ENCODE measurements at places on chromosomes 5 and 9.

GRCh38 chr9:128007566-128008138, 26.9 kb upstream of the EEIG1 start:
- DNase-seq, result peak; percentile 97

GRCh38 chr5:81631621-81632020, 119.3 kb downstream of the SSBP2 start:
- DNase-seq, result no peak

DNA sequence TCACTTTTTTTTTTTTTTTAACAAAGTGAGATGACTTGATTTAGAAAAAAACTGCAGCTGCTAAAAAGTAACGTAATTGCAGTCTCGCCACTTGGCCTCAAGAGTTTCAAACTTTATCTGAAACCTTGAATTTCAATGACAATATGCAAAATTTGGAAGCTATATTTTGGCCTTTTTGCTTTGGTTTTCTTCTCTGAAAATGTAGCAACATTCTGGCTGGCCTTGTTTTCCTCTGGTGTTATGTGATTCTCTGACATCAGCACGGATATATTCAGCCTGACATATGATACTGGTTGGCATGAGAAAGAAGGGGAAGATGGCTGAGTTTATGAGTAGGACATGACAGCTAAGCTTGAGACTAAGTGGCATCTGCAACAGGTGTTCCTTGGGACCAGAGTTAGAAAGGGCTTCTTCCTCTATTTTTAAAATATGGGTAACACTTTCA, 136.5 kb downstream of the MEF2C start:
- DNase-seq, result no peak

GRCh38 chr9:133581011-133581410, 28.2 kb downstream of the FAM163B start:
- no peak for DNase-seq

GRCh38 chr9:121499427-121500164, at the start of gene GGTA1:
TSS of gene GGTA1 (minus strand) at chr9:121499844. CDS start at chr9:121467922, 31,922 bp downstream.
- DNase-seq, result peak; percentile 79

GRCh38 chr9:123834889-123835562, 94.9 kb downstream of the DENND1A start:
- peak; percentile 65 for DNase-seq

- DNase-seq, result no peak
Observed at GRCh38 chr9:98010445-98010844, 27.3 kb downstream of the ANP32B start.

- DNase-seq, result no peak
Observed at GRCh38 chr9:84991514-84991870, 322.0 kb downstream of the NTRK2 start.

DNA sequence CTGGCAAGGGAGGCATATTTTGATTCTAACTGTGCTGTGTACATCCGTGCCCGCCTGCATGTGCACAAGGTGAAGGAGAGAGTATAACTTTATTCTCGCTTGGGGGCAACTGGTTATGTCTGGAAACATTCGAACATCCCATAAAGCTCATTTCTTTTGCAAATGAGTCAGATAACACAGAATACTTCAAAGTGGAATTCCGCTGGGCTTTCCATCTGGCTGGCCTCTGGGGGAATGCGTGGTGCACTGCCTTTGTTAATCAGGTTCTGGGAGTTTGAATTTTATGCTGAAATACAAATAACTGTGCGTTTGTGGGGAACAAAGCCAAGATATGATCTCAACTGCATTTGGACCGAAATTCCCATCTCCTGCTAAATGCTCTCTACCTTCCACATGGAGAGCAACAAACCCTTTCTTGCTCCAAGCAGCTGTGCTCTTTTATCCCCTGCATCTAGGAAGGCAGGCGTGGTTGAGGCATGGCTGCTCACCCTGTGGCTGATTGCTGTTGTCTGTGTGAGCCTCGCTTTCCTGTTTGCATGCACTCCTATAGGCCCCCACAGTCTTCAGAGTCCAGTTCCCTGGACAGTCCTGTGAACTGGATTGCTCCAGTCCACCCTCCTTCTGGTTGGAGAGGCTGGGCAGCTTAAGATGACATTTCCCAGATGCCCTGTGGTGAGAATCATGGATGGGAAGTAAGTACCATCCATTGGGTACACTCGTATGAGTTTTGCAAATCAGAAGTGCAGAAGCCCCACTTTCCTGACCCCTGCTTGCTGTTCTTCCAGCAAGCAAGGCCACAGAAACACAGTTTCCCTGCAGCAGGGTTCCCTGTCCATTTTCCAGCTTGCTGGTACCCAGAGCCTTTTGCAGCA, 82.9 kb upstream of the ALDH1B1 start:
- DNase-seq, result no peak

- DNase-seq, result no peak
Observed at GRCh38 chr9:85617141-85617670, 124.5 kb downstream of the AGTPBP1 start.

- DNase-seq, result no peak
Observed at GRCh38 chr9:31597977-31598376, 786.5 kb upstream of the ACO1 start.

GRCh38 chr9:114522847-114523246, 17.6 kb upstream of the WHRN start:
- no peak for DNase-seq

- DNase-seq, result peak; percentile 48
Observed at GRCh38 chr9:137031904-137032640, at the start of gene FUT7. TSS of gene FUT7 (minus strand) at chr9:137032088. CDS start at chr9:137031991, 97 bp downstream.
